ENCODE measurements at places on chromosomes 13 and 19.

- no peak for DNase-seq
Observed at GRCh38 chr13:101059793-101060192, 356.5 kb downstream of the NALCN start.

DNA sequence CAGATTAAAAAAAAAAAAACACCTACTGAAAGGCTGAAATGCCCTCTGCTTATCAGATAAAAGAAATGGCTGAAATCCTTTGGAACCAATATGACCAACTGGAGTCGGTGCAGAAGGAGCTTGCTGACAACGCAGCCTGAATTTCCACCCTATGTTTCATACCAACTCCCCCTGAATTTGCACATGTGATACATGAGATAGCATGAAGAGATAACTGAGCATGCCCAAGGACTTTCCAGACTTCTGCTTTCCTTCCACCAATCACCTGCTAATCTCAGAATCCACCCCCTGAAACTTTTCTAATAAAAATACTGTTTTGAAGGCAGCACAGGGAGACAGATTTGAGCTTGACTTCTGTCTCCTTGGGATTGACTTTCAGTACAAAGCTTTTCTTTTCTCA lies 32.2 kb upstream of the WDFY2 start:
- DNase-seq: no peak

- no peak for DNase-seq
Observed at GRCh38 chr13:33761740-33762139, 56.2 kb upstream of the RFC3 start.

DNA sequence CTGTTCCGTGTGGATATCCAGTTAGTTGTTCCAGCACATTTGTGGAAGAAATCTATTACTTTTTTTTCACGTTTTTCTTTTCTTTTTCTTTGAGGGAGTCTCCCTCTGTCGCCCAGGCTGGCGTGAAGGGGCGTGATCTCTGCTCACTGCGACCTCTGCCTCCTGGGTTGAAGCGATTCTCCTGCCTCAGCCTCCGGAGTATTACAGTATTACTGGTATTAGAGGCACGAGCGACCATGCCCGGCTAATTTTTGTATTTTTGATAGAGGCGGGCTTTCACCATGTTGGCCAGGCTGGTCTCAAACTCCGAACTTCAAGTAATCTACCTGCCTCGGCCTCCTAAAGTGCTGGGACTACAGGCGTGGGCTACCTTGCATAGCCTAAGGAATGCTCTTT lies 43.6 kb downstream of the ZNF611 start:
- no peak for DNase-seq

DNA sequence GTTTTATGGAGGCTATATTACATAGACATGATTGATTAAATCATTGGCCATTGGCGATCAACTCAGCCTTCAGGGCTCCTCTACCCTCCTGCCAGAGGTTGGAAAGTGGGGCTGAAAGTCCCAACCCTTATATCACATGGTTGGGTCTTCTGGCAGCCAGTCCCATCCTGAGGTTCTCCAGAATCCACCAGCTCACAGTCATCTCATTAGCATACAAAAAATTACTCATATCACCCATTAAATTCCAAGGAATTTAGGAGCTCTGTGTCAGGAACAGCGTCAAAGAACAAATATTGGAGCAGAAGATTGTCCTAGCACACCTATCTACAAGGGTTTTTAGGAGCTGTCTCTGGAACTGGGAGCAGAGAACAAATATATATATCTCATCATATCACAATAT lies 39.4 kb upstream of the FARP1 start:
- no peak for DNase-seq

GRCh38 chr13:113550453-113550852 lies 34.1 kb upstream of the TFDP1 start:
- DNase-seq: no peak

DNA sequence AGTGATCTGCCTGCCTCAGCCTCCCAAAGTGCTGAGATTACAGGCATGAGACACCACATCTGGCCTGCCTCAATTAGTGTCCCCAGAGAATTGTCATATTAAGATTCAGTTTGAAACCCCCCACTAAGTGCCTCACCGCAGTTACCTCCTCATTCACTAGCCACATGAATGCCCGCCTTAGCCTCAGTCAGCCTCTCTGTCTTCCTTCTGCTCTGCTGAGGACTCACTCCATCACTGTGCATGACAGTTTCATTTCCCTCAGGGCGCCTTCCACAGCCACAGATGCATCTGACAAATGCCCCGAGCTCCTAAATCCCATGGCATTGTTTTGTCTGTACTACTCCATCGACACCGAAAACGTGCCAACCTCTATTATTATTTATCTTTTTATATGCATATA lies 23.3 kb downstream of the MIPEP start:
- DNase-seq: no peak

DNA sequence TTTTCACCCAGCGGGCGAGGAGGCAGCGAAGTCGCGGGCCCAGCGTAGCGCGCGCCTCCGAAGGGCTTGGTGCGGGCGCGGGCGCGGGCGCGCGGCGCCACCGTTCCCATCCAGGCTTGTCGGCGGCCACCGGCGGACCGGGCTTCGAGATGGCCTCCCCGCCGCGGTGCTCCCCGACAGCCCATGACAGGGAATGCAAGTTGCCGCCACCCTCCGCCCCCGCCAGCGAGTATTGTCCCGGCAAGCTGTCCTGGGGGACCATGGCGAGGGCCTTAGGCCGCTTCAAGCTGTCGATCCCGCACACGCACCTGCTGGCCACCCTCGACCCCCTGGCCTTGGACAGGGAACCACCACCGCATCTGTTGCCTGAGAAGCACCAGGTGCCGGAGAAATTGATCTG lies at the start of gene WDR88:
Gene WDR88, plus strand, starts transcription at position 94 of the 400 bp plus-strand sequence. Its CDS starts 56 bp downstream, at position 150.
- DNase-seq: no peak

DNA sequence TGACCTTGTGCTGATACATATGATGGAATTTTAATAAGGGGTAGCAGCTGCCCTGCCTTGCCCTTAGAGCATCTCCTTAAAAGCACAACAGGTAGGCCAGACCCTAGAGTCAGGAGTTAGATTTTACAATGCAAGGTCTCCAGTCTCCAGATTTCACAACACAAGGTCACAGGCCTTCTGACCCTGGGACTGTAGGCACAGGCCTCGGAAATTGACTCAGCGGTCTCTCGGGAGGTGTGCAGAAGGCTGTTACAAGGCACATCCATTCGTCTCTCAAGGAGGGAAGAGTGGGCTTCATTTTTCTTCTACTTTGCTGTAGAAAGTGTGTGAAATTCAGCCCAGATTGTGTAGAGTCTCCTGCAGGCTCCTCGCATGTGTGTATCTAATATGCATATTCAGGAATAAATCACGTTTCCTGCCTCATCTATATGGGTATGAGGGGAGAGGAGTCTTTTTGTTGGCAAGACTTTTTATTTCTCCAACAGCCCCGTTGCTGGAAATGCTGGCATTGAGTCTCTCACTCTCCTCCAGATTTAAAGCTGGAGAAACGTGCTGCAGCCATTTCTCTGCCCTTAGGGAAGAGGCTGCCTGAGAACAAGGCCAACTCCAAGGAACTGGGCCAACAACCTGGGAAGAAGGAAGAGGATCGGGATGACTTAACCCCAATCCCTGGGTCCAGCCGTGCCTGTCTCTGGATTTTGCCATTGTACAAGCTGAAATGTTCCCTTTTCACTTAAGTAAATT lies 24.5 kb downstream of the UQCRFS1 start:
- no peak for DNase-seq

- peak; percentile 68 for DNase-seq
Observed at GRCh38 chr19:1250437-1251260, 2.3 kb downstream of the MIDN start.

DNA sequence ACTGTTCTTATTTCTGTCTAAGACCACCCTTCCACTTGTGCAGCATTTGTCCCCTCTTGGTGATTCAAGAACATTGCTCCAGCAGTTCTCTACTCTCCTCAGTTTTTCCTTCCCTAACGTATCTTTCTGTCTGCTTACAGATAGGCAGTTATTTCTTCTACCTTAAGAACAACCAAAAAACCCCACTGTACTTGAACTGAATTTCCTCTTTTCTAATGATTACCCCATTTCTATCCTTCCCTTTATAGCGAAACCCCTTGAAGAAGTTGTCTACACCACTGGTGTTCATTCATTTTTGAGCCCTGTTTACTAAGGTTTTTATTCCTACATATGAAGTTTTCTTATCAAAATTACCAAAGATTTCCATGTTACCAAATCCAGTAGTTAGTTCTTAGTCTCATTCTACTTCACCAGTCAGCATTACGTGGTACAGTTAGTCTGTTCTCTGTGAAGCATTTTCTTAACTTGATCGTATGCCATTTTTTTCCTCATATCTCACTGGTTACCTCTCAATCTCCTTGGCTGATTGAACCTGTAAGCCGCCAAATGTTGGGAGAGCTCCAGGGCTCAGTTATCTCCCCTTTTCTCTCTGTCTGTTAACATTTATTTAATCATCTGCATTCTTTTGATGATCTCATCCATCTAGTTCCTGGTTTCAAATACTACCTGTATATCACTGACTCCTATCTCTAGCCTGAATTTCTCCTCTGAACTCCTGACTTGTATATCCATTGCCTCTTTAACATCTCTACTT lies 9.0 kb downstream of the LSM14A start:
- DNase-seq: no peak

DNA sequence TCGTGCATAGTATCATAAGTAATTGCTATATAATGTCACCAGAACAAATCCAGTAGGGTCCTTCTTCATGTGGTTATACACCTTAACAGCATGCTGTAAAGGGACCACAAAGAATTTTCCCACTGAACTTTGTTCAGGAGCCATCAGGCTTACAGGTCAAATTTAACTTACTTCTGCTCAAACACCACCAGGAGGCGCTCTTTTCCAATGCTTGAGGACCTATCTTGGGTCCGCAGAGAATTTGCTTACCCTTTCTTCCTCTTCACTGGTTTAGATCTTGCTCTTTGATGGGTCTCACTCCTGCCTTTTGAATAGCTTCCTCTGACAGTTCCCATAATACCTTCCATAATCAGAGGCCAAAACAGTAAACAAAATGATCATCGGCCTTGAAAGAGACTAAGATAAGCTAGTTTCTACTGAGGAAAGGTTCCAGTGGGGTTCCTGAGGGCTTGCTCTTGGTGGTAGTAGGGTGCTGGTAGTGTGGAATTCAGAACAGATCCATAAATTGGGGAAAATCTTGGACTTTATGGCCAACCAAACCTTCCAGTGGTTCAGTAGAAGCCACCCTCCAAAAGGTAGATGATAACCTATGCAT lies 37.4 kb downstream of the SCGB2B2 start:
- peak; percentile 75 for DNase-seq

DNA sequence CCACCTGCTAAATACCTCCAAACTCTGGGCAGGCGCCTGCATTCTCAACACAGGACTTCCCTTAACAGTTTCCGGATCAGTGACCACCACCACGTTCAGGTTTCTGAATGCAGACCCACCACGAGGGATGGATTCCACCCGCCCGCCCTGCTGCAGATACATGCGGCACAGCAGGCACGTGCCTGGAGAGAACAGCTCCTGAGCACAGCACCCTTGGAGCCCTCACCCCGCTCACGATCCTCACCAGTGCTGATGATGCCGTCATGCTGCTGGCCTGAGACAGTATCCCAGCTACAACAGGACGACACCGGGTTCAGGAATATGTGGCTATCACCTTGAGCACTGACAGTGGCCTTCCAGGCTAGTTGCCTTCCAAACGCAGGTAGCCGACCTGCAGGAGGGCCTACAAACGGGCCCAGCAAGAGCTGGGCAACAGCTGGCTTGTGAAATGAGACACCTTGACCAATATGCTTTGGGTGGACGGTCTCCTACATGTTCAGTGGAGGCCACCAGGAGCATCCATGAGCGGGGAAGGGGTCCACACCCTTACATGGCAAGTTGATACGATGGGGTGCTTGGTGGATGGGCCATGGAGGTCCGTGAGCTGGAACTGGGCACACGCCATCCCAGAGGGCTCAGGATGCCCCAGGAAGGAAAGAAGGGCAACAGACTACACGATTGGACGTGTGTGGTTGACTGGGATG lies 9.9 kb upstream of the QTRT1 start:
- DNase-seq: no peak

GRCh38 chr19:5099701-5100221 lies 130.8 kb downstream of the KDM4B start:
- DNase-seq: no peak

GRCh38 chr19:14318873-14319272 lies 62.4 kb upstream of the ADGRE5 start:
- DNase-seq: no peak

DNA sequence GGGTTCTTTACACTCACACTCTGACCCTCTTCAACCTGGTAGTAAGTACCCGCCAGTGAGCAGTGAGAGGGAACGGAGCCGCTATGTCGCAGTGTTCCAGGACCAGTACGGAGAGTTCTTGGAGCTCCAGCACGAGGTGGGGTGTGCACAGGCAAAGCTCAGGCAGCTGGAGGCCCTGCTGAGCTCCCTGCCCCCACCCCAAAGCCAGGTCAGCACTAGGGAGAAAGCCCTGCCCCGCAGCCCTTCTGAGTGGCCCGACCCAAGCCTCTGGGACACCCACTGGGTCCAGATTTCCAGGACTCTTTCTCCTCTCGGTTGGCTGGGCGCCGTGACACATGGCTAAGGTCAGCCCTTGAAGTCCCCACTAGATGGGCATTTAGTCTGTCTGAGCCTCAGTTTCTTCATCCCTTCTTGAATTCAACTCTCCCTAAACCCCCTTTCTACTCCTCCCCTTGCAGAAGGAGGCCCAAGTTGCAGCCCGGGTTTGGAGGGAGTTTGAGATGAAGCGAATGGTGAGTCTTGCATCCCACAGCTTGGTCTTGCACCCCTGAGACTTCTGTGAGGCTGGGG lies 1.9 kb downstream of the OCEL1 start:
- no peak for DNase-seq

- no peak for DNase-seq
Observed at GRCh38 chr13:111790621-111791020, 276.3 kb upstream of the SOX1 start.

GRCh38 chr19:49837009-49837310 lies 14.0 kb upstream of the PTOV1 start:
- DNase-seq: no peak

- no peak for DNase-seq
Observed at GRCh38 chr13:29459813-29460355, 135.6 kb downstream of the SLC7A1 start.

DNA sequence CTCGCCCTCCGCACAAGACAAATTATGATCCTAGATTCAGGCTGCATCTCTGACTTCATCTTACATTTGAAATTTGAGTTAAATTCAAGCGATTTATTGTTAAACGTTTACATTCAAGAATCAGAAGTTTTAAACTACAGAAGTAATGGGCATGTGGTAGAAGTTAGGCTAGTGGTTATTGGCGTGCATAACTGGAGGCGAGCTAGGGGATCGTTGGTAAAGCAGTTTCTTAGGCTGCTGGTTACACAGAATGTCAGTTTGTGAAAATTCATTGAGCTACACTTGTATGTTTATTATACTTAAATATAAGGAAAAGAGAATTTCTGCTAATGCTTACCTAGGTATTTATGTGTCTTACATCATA lies 733 bp upstream of the CDX2 start:
- DNase-seq: no peak

GRCh38 chr13:99028890-99029289 lies 51.0 kb upstream of the DOCK9 start:
- DNase-seq: no peak

GRCh38 chr19:858284-858683 lies 1.2 kb upstream of the CFD start:
- no peak for DNase-seq

- DNase-seq: no peak
Observed at GRCh38 chr13:51034906-51035305, 76.2 kb downstream of the C13orf42 start.

- no peak for DNase-seq
Observed at GRCh38 chr13:110830331-110830730, 84.5 kb downstream of the ANKRD10 start.

Data from COR-L47 (cell line).